ENCODE measurements at places on chromosomes 1 and 21. TPM values are rescaled to one million over a fixed set of nuclear protein-coding genes. Genes with fewer than 3 reads are reported as not detected.

Gene ADGRL4
- 0.31 TPM for total RNA-seq

Gene HCRTR1
- total RNA-seq, result 0.06 TPM

DNA sequence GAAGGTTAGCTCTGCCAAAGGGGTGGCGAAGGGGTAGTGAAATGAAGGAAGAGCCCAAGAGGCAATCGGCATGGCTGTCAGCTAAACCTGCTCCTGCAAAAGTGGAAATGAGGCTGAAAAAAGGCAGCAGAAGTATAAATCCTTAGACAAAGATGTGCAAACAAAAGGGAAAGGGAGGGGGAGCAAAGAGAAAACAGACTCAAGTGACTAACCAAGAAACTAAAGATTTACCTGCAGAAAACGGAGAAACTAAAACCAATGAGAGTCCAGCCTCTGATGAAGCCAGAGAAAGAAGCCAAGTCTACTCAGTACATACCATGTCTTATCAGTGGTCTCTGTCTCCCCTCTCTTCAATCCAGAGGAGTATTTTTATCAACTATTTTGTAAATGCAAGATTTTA lies 25.4 kb downstream of the SCAF4 start:
- peak; percentile 12 for DNase-seq

- DNase-seq, result peak; percentile 18
Measured at GRCh38 chr1:152048416-152049009, 11.7 kb upstream of the S100A11 start.

- no peak for DNase-seq
Measured at GRCh38 chr21:15034126-15034853, 30.5 kb downstream of the NRIP1 start.

DNA sequence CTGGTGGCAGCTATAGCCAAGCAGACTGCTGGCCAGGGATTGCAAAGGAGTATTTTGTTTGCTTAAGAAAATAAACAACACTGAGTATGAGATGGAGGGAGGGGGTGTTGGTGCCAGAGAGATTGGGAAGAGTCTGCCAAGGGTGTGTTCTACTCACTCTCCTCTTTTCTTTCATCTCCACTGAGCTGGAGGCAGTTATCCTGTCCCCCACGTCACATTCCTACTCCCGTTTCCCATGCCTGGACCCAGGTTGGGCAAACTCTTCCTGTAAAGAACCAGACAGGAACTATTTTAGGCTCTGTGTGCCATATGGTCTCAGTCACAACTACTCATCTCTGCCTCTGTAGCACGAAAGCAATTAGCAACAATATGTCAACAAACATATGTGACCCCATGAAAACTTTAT lies 1.4 kb upstream of the IL24 start:
- no peak for DNase-seq

DNA sequence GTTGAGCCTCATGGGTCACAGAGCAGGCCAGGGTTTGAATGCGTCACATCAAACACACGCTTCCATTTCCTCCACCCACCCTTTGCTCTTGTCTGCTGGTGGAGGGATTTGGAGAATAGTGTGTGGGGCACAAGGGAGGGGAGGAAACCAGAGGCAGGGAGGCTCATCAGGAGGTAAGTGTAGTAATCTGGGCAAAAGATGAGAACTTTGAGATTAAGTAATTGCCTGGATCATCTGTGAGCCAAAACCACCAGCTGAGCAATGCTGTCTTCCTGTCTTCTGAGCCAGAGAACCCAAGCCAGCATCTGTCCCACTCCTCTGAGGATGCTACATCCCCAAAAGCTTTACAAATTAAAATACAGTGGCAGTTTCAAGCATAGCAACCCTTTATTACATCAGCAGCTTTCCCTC lies 45.2 kb downstream of the C8B start:
- no peak for DNase-seq

- peak; percentile 15 for DNase-seq
Measured at GRCh38 chr1:165696625-165697100, 1.7 kb downstream of the ALDH9A1 start.

DNA sequence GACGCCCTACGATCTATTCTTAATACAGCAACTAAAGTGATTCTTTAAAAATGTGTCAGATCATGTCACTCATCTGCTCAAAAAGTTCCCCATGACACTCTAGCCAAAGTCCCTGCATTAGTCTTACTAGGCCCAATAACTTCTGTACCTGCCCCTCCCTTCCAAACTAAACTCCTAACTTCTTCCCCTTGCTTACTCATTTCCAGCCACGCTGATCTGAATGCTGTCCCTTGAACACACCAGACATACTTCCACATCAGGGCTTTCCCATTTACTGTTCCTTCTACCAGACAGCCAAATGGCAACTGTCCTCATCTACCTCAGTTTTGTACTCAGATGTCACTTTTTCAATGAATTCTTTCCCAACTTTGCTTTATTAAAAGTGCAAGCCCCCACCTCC lies 1.2 kb downstream of the PPT1 start:
- no peak for DNase-seq

DNA sequence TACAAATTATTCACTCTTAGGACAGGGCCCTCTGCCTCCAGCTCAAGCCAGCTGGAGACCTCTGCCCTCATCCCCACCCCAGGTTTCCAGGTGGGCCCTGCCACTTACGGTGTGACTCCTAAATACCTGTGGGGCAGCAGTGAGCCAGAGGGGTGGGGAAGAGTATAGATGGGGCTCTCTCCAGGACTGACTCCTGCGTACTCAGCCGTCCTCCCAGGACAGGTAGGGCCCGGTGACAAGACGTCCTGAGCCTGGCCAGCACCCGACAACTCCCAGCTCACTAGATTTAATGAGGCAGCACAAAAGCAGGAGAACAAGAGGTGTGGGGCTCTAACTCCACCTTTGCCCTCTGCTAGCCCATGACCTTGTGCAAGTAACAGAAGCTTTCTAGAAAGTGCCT lies 16.8 kb downstream of the GNG12 start:
- no peak for DNase-seq
